ENCODE measurements at places on chromosomes 4 and X.
A peak's percentile ranks its signal among the peaks of the same experiment; 100 is the strongest.

DNA sequence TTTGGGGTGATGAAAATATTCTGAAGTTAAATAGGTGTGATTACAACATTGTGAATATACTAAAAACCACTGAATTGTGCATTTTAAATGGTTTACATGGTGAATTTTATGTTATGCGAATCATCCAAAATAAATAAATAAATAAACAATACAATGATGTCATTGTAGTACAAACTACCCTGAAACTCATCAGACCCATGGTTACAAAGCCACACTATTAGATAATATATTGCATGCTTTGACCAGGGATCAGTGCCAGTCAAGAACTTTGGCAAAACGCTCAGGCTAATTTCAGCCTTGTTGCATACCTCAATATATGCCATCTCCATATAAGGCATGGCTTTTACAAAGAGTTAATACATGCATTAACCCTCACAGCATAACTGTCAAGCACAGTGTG, 45.5 kb upstream of the XIAP start:
- no peak for DNase-seq

- DNase-seq, result peak; percentile 19
These were observed 30.3 kb downstream of the INPP4B start for GRCh38 chr4:142815834-142816233.

- no peak for DNase-seq
These were observed 53.6 kb downstream of the LAS1L start for GRCh38 chrX:65480960-65481359.

- no peak for DNase-seq
These were observed 45.0 kb downstream of the STK32B start for GRCh38 chr4:5096261-5096660.

GRCh38 chr4:76364763-76365162, 56.2 kb downstream of the CCDC158 start:
- no peak for DNase-seq

GRCh38 chrX:96692454-96692853, 7.8 kb downstream of the DIAPH2 start:
- no peak for DNase-seq
